ENCODE measurements at places on chromosomes 4 and X. TPM values are rescaled to one million over a fixed set of nuclear protein-coding genes. Genes with fewer than 3 reads are reported as not detected.

The ZNF827 gene
- total RNA-seq = 10.5 TPM

The CPE gene
- 90.4 TPM for total RNA-seq

The NLRP2B gene
- total RNA-seq = not detected

The ADH1A gene
- 11.8 TPM for total RNA-seq

The TMPRSS11D gene
- not detected for total RNA-seq

The SYNPO2 gene
- 89.8 TPM for total RNA-seq

The SLC26A1 gene
- 0.22 TPM for total RNA-seq

The SPANXN4 gene
- not detected for total RNA-seq

The TAF7L gene
- 0.26 TPM for total RNA-seq

The SAGE1 gene
- not detected for total RNA-seq

The XAGE2 gene
- not detected for total RNA-seq

The GABRQ gene
- total RNA-seq = not detected

The GRPR gene
- total RNA-seq = not detected

The CLCN4 gene
- 2.6 TPM for total RNA-seq

The PCDH19 gene
- 5.2 TPM for total RNA-seq

The KLHL13 gene
- total RNA-seq = 2.5 TPM
